ENCODE measurements at places on chromosomes 6 and 20.
A peak's percentile ranks its signal among the peaks of the same experiment; 100 is the strongest.

DNA sequence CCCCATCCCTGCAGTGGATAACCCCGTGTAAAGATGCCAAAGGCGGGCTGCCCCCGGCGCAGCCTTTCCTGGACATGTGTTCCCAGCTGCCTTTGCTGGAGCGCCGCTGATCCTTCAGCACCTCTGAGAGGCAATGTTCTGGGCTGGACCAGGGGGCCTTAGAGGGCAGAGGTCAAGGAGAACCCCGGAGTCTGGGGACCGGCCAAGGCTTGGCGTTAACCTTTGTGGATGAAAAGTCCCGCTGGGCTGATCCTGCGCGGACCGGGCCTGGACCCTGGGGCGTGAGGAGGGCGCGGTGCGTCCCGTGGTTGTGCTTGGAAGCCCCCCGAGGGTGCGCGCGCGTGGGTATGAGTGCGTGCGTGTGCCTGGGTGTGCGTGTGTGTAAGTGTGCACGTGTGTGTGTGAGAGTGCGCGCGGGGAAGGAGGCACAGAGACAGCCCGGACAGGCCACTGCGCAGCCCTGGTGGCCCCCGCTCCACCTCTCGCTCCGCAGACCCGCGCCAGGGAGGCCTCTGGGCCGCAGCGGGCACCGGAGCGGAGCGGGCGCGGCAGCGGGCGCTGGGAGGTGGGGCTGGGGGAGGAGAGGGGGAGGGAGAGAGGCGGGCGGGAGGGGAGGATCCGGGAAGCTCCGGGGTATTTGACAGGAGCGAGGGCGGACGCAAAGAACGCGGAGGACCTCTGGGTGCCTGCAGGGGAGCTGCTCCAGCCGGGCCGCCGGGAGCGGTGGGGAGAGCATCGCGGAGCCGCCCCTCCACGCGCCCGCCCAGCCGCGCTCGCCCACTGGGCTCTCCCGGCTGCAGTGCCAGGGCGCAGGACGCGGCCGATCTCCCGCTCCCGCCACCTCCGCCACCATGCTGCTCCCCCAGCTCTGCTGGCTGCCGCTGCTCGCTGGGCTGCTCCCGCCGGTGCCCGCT is at the start of gene SMOC2:
Gene SMOC2, plus strand, starts transcription at position 665 of the 914 bp plus-strand sequence. Its CDS starts 187 bp downstream, at position 852.
- no peak for DNase-seq

GRCh38 chr6:55953335-55953734 is 77.9 kb upstream of the BMP5 start:
- DNase-seq, result no peak

GRCh38 chr6:31797588-31797987 is 2.0 kb upstream of the VARS1 start:
- no peak for DNase-seq

DNA sequence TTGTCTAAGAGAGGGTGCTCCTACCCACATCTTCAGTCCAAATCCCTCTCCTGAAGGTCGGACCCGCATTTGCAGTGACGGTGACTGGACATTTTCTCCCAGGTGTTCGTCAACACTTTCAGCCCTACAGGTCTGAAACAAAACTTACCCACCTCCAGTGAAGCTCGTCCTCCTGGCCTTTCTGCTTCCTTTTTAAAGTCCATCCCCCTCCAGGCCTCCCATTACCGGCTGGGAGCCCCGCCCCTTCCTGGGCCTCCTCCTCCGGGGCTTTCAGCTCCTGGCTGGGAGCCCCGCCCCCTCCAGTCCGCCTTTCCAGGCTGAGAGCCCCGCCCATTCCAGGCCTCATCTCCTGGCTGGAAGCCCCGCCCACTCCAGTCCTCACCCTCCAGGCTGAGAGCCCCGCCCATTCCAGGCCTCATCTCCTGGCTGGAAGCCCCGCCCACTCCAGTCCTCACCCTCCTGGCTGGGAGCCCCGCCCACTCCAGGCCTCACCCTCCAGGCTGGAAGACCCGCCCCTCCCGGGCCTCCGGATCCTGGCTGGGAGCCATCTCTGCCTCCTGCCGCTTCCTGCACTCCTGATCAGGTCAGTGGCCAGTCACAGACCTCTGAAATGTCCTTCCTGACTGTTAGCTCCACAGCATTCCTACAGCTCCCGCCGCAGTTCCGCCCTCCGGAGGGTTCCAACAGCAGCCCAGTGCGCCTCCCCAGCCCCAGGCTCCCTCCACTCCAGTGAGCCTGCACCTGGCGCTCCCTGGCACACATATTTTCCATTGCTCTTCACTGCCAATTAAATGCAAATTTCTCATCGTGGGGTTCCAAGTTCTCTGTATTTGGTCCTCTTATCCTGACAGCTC is 98.5 kb downstream of the LY86 start:
- DNase-seq, result peak; percentile 19

GRCh38 chr20:31341470-31341869 is 26.9 kb upstream of the DEFB118 start:
- DNase-seq, result no peak

DNA sequence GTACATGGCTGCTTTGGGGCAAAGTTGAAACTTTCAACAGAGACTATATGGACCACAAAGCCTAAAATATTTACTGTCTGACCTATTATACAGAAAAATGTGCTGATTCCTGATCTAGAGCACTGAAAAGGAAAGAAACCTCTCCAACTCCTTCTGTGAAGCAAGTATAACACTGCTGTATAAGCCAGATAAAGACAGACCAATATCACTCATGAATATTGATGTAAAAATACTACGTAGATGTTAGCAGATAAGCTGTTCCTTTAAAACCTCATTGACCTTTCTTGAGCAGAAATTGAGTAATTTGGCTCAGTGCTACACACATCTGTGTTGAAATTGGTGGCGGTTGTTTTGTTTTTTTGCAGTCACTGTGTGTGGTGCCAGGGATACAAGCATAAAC is 69.9 kb upstream of the HDAC2 start:
- DNase-seq, result no peak

DNA sequence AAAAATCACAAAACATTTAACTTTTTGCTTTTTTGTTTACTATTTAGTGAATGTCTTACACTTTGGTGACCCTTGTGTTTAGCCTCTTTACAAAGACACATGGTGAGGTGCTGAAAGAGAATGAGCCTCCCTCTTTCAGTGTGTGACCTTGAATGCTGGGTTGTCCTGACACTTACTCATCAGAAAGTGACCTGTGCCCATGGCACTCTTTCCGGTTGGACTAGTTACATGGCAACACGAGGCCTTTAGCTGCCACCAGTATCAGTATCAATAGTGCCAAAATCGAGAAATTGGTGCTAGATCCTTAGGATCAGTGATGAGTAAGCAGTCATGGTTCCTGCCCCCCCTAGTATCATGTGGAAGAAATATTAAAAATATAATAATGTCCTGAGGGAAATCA is 1.7 kb upstream of the RPL7L1 start:
- no peak for DNase-seq

- no peak for DNase-seq
Measured at GRCh38 chr20:39983655-39984054, 705.4 kb downstream of the MAFB start.

DNA sequence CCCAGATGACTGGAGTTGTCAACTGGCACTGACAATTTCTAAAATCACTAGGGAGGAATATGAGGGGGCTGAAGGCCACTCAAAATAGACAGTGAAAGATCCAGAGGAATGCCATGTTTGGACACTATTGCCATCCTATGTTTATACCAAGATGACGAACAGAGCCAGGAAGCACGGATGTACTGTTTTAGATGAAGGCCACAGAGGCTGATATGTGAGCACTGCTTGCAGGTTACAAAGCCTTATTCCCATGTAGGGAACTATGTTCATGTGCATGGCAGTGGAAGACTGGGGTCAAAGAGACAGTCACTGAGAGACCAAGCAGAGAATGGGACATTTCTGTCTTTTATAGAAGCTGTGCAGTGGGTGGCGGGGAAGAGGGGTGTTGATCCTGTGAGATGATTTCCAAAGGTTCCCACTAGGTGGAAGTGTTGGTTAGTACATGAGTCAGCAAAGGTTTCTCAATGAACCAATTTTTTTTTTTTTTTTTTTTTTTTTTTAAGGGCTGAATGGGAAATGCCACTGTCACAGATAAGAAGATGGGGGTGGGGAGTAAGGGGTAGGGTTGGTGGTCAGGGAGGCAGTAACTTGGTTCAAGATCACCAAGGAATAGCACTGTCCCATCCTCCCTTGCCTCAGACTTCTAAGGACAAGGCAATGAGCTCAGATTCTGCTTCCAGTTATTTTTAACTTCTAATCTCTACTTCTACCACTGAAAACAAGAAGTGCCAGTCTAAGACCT is 46.7 kb upstream of the MOCS1 start:
- no peak for DNase-seq

GRCh38 chr20:32285621-32286371 is 8.3 kb downstream of the KIF3B start:
- peak; percentile 11 for DNase-seq

- no peak for DNase-seq
Measured at GRCh38 chr6:118678866-118679265, 27.5 kb upstream of the CEP85L start.

- no peak for DNase-seq
Measured at GRCh38 chr6:89873721-89874120, 20.5 kb upstream of the GJA10 start.

- no peak for DNase-seq
Measured at GRCh38 chr6:16184129-16184528, 54.3 kb upstream of the GMPR start.

- no peak for DNase-seq
Measured at GRCh38 chr6:125489579-125490285, 188.0 kb upstream of the HDDC2 start.

DNA sequence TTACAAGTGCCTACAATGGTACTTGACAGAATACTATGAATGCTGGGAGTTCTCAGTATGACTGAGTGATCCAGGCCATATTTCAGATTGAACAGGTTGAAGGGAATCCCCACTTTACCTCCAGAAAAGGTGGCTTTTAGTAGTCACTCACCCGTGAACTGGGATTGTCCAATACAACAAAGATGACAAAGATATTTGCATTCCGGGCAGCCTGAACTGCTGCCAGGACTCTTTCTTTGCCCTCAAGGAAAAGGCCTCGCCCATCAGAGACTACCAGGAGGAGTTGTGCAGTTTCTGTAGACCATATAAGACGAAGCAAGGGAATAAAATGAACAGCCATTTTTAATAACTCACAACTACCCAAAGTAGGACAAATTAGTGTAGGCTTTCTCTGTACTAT is 6.3 kb upstream of the LYRM2 start:
- no peak for DNase-seq

DNA sequence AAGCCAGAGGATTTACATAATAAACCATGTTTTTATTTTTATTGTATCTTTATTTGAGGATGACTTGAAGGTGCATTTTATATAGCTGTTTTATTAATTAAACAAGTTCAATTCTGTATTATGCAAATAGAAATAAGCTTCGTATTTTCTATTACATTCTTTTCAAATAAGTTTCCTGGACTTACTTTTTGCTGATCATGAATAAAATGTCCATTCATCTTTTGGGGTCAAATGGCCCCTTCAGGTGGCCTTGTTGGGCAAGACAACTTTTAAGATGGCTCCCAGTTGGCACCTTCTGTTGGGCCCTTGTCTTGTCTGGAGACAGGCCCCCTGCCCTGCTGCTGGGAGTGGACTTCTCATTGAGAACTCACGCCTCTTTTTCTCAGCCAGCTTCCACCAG is 654.6 kb upstream of the NOX3 start:
- DNase-seq, result no peak

DNA sequence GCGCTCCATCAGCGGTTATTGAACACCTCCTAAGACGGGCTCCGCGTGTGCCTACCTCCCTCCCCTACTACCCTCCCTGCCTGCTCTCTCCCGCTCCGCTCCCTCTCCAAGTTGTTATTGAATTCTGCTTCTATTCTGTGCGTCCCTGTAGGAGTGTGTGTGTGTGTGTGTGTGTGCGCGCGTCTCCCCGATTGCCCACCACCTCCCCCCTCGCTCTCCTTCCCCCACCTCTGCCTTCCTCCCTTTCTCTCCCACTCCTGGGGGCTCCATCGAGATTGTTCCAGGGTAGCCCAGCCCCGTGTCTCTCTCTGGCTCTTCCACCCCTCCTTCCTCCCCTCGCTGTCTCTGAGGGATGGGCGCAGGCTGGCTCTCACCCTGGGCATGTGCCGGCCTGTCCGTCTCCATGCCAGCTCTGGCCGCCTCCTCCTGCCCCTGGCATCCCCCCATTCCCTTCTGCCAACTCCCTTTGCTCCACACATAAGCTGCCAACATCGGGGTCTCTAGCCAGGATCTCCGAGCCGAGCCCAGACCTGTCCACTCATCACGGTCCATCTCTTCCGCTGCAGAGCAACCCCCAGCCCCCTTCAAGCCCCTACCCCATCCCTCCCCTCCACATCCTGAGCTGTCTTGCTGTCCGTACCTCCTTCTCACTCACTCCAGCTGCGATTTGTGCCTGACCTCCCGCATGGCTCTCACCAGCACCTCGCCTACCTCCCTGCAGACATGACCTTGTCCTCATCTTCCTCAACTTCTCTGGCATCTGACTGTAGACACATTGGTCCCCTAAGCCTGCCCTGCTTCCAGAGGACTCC is 68.5 kb downstream of the SRC start:
- no peak for DNase-seq

DNA sequence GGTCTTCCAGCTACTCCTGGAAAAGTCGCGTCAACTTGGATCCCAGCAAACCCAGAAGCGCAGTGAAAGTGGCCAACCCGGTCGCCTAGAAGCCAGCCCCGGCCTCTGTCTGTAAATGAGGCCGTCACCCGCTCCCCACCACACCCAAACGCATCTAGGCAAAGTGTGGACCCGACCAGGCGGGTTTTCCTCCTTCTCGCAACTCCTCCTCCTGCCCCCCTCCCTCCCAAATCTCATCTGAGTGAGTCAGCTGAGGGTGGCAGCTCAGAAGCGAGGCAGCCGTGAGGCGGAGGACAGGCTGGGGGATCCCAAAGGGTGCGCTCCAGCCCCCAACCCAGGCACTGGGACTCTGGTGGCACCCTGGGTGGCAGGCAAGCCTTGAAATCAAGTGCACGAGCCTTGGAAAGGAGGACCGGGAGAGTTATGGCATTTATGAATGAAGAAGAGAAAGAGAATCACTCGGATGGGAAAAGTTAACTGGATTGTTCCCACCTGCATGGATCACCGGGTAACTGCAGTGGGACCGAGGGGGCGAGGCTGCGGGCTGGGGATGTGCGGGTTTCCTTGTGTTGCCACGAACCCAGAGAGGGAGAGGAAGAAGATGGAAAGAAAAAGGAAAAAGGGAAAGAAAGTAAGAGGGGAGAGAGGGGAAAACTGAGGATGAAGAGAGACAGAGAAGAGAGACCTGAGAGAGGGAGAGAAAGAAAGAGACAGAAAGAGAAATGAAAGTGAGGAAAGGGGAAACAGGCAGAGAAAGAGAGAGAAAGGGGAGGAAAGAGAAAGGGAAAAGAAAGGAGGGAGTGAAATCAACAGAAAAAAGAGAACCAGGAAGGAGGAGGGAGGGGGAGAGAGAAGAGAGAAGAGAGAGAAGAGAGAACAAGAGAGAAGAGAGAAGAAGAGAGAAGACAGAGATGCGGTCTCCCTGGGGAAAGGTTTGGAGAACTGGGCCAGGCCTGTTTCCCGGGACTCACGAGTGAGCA is at the start of gene APCDD1L:
Gene APCDD1L, minus strand, starts transcription at position 167 of the 980 bp plus-strand sequence. CDS start 692 bp downstream, outside the sequence.
- no peak for DNase-seq
